EH (cell line): ENCODE measurements at places on chromosomes 16 and 17.
A peak's percentile ranks its signal among the peaks of the same experiment; 100 is the strongest.

DNA sequence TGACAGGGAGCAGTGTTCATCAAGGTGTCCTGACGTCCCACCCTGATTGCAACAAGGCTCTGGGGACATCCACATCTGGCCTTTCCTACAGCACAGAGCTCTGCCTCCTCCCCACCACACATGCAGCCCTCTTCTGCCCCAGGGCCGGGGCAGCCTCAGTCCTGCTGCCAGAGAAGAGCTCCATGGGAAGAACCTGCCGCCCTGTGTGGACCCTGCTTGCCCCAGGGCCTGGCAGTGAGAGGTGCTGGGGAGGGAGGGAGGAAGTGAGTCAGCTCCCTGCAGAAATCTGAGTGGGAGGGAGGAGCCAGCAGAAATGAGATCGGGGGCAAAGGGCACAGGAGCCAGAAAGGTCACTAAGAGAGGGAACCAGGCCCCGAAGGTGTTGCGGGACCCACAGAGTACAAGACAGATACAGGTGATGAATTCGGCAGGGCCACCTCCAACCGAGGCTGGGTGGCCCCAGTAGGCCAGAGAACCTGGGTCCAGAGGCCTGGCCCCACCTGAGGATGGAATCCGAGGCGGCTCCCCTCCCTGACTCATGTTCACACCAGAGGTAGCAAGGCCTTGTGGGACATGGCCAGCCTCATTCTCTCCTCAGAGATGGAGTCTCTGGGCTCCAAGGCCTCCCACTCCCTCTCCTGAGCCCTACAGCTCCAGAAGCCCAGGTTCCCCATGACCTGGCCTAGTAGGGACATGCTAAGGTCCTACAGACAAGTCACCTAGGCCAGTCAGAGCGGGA is 24.8 kb downstream of the MYO18A start:
- peak; percentile 87 for DNase-seq

DNA sequence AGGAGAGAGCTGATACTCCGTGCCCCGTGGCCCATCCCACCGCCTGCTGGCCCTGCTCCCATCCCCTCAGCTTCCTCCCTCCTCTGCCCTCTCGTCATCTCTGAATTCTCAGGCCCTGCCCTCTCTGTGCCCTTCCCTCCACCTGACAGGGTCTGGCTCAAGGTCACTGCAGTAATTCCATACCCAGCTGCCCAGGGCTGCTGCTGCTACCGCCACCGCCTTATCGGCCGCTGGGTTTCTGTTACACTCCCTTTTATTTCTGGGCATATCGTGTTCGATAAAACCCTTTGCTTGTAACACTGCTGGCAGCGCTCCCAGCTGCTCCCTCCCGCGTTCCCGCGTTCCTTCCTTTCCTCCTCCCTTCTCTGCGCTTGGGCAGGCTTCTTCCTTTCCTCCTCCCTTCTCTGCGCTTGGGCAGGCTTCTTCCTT is 1.2 kb downstream of the EPN3 start:
- DNase-seq: peak; percentile 61

DNA sequence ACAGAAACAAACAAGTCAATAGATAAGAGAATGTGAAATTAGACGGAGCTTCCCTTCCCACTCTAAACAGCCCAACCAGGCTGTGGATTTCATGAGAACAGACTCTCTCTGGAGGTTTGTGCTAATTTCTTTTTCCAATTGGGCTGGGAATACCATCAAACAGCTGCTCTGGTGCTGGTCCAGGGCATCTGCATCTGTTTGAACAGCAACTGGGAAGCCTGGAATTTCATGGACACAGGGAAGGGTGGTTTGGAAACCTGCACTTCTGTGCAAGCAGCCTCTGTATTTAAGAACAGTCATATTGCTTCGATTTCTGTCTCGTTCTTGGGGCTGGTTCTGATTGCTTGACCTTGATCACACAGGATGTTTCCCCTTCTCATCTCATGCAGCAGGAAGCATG is 88.7 kb downstream of the FOXL1 start:
- no peak for DNase-seq

GRCh38 chr17:48457080-48457836 is 27.2 kb upstream of the SKAP1 start:
- DNase-seq: peak; percentile 50

DNA sequence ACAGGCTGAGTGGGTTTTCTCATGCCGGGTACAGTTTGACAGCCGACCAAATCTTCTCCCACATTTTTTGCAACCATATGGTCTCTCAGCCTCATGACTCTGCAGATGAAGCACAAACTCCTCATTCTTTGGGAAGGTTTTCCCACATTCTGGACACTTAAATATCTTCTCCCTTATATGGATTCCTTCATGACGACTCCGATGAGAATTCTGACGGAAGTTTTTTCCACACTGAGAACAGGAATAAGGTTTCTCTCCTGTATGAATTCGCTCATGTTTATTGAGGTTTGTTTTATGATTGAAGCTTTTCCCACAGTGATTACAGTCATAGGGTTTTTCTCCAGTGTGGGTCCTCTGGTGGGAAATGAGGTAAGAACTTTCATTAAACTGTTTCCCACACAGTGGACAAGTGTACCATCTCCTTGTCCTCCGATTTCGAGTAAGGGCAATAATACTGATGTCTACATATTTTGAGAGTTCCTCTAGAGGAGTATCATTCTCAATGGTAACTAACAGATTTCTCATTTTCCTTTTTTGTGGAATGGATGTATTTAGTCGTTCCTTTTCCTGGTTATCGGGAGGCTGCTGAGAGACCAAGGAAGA is 10.9 kb downstream of the ZNF200 start:
- DNase-seq: peak; percentile 7

GRCh38 chr17:60439501-60439900 is 17.2 kb downstream of the CHCT1 start:
- DNase-seq: peak; percentile 52
